ENCODE measurements at places on chromosomes 4 and X.

DNA sequence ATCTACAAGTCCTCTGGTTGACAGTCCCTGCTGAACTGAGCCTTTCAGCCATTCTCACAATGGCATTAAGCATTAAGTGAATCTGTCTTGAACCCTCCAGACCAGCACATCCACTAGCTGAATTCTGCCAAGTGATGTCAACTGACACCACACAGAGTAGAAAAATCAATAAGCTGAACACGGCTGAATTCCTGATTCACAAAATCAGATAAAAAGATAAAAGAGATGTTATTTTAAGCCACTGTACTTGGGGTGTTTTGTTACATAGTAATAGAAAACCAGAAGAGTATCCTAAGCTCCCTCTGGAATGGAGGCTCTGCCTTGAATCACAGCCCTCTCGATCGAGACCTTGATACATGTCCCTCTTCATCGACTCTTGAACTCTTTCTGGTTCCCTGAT lies 336.5 kb downstream of the DMD start:
- DNase-seq, result no peak

- DNase-seq, result no peak
Observed at GRCh38 chrX:639151-639550, 8.6 kb downstream of the SHOX start.

DNA sequence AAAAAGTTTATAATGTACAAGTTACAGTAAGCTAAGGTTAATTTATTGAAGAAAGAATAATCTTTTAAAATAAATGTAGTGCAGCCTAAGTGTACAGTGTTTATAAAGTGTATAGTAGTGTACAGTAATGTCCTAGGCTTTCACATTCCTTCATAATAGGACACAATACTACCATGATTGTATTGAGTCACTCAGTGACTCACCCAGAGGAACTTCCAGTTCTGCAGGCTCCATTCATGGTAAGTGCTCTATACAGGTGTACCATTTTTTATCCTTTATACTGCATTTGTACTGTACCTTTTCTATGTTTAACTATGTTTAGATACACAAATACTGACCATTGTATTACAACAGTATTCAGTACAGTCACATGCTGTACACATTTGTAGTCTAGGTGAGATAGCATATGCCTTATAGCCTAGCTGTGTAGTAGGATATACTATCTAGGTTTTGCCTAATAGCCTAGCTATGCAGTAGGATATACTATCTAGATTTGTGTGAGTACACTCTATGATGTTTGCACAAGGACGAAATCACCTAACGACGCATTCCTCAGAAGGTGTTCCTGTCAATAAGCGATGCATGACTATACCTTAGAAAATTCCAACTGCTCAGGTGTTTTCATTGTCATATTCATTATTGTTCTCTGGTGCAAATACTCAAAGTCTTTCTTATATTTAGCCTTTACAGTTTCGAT lies 5.5 kb upstream of the TMEM255A start:
- no peak for DNase-seq

GRCh38 chr4:106773076-106773905 lies 262.8 kb downstream of the DKK2 start:
- DNase-seq, result no peak

DNA sequence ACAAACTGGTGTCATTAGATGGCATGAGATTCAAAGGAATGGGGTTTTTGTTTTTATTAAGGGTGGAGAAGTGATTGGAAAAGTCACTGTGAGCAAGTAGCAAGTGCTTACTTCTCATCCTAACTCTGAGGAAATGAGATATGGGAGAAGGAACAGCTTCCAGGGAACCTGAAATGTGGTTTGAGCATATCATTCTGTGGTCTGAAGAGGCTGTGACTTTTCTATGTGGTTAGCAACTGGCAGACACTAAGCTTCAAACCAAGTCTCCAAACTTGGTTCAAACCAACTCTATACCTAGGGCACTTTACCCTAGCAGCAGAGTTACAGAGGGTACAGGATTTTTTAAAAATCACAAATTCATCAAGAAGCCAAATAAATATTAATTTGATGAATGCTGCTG lies 58.2 kb downstream of the DCLK2 start:
- no peak for DNase-seq

GRCh38 chr4:88600176-88600838 lies 8.0 kb downstream of the HERC3 start:
- DNase-seq, result no peak

DNA sequence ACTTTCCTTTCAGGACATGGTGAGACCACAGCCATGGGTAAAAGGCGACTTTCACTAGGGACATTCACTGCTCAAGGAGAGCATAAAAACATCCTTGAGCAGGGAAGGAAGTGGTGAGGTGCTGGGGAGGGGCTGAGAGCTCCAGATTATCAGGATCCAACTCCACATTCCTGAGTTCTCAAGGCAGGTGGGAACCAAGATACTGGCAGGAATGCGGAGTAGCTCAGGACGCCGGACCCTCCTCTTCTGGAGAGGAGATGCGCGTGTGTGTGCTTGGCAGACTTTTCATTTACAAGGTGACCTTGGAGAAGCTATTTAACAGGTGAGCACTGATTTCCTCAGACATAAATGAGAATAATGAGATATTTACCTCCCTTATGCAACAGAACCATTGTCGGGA lies 41.3 kb upstream of the TXK start:
- no peak for DNase-seq

GRCh38 chrX:68938244-68939004 lies 109.6 kb downstream of the EFNB1 start:
- no peak for DNase-seq

GRCh38 chr4:83283181-83283580 lies 1.4 kb downstream of the COQ2 start:
- DNase-seq, result no peak

Measured in stimulated activated CD4-positive, alpha-beta T cell treated with anti-CD3 and anti-CD28 coated beads, Interleukin-12 subunit alpha, Interleukin-12 subunit beta, amount 100 ng/mL, for 4 hours (primary cell).